ENCODE measurements at places on chromosomes 6 and 20.

GRCh38 chr20:50930976-50931305 lies 296 bp downstream of the ADNP start:
- no peak for DNase-seq

DNA sequence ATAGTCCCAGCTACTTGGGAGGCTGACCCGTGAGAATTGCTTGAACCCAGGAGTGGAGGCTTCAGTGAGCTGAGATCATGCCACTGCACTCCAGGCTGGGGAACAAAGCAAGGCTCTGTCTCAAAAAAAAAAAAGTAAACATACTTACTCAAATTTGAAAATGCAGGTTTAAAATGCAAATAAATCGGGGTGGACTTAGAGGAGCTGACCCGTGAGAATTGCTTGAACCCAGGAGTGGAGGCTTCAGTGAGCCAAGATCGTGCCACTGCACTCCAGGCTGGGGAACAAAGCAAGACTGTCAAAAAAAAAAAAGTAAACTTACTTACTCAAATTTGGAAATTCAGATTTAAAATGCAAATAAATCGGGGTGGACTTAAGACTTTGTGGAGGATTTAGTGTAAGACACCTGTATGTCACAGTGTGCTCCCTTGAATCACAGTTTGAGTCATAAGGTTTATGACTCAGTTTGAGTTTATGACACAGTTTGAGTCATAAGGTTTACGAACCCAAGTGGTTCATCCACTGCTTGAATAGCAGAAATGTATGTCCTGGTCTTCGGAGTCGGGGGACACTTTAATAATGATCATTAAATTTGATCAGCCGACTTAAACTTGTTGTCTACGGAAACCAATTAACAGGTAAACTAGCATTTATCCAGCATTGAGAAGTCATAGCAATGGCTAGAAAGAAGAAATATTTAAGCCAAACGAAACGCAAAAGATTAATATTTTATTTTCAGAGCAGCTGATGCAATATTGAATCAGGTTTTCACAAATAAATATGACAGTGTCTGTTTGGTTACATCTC lies 6.8 kb upstream of the MRPS10 start:
- no peak for DNase-seq

GRCh38 chr6:74320715-74321114 lies 624.7 kb downstream of the CD109 start:
- no peak for DNase-seq

GRCh38 chr6:3102875-3103274 lies 15.6 kb upstream of the BPHL start:
- no peak for DNase-seq

GRCh38 chr20:25073544-25073943 lies 8.4 kb downstream of the VSX1 start:
- no peak for DNase-seq

DNA sequence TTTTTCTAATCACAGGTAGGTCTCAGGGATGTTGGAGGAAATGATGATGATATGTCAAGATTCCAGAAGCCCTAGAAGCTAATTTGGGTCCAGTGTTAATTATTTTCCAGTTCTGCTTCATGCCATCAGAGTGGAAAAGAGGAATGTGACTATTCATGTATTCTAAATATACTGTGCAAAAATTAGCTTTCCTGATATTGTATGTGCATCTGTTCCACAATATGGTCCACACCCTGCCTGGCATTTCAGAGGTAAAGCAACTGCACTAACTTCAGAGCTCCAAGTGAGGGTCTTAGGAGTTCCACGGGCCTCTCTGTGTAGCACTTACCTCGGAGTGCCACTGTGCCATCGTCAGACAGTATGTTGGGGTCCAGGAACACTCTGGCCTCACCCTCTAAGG lies 27.1 kb downstream of the PREP start:
- no peak for DNase-seq

GRCh38 chr20:20010639-20011500 lies 6.3 kb upstream of the NAA20 start:
- DNase-seq, result no peak

GRCh38 chr20:58891086-58891717 lies 38.7 kb downstream of the GNAS start:
- DNase-seq, result peak; percentile 65

- DNase-seq, result no peak
These were observed 66.9 kb upstream of the MPC1 start for GRCh38 chr6:166449641-166450040.

DNA sequence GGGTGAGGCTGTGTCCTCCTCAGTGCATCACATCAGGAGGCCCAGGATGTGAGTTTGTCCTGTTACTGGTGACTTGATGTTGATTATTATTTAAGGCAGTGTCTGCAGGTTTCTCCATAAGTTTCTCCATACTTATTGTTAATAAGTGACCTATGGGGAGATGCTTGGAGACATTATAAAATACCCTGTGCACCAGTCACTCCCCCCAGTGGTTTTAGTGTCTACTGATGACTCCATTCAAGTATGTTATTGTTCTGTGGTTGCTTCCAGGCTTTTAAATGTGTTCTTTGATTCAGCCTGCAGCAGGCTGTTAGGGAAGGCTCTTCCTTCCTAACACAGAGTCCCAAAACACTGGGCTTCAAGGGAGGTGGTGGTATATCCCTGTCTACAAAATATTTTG lies 14.6 kb upstream of the CST3 start:
- DNase-seq, result no peak

DNA sequence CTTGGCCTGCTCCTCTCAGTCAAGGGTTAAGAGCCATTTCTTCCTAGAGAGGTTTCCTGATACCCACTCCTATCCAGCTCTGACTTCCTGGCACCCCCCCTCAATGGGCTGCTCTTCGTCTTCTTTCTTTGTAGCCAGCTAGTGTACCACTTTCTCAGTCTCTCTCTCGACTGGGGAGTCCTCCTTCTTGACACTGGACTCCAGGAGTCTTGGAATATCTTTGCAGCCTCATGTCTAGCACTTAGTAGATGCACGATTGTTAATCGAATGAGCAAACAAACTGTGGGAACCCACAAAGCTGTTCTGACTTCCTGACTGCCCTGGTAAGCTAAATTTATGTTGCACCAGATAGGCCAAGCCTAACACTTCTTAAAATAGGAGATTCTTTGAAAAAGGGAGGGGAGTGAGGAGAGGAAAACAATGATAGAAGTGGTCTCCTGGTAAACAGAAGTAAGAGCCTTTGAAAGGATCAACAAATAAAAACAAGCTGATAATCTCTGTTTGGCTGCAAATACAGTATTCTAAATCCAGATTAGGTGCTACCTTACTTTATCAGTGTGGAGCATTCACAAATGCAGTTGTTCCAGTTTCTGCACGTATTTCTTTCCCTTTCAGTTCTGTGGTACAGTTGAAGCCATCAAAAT lies 160.1 kb upstream of the CITED2 start:
- DNase-seq, result no peak

DNA sequence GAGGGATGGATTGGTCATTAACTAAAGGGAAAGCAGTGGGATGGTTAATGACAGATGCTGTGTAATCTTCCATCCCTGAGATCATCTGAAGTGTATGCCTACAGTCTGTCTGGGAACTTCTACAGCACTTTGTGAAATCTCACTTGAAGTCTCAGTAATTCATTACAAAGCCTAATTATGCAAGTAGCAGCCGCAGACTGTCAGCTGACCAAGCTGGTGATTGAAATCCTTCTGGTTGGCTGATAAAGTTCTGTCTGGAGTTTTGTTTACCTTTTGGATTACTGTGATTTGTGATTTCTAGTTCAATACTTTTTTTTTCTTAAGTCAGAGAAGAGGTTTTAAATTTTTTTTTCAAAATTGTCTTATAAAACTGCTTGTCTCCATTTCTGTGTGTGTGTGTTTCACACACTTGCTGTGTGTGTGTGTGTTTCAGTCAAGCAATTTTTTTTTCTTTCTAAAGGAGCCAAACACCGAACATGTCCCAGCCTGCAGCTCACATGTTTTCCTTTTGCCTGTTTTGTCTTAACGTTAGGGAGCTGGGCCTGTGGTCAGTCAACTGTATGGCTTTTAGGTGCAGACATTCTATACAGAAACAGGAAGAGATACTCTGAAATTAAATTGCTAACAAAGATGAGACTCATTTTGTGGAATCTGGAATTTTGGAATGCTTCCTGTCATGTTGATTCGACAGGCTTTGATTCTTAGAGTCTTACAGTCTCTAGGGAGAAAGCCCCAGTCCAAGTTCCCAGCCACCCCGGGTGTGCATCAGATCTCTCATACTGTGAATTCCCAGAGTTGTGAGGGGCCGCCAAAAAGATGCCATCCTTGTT lies 28.5 kb upstream of the ADGRF4 start:
- DNase-seq, result no peak

DNA sequence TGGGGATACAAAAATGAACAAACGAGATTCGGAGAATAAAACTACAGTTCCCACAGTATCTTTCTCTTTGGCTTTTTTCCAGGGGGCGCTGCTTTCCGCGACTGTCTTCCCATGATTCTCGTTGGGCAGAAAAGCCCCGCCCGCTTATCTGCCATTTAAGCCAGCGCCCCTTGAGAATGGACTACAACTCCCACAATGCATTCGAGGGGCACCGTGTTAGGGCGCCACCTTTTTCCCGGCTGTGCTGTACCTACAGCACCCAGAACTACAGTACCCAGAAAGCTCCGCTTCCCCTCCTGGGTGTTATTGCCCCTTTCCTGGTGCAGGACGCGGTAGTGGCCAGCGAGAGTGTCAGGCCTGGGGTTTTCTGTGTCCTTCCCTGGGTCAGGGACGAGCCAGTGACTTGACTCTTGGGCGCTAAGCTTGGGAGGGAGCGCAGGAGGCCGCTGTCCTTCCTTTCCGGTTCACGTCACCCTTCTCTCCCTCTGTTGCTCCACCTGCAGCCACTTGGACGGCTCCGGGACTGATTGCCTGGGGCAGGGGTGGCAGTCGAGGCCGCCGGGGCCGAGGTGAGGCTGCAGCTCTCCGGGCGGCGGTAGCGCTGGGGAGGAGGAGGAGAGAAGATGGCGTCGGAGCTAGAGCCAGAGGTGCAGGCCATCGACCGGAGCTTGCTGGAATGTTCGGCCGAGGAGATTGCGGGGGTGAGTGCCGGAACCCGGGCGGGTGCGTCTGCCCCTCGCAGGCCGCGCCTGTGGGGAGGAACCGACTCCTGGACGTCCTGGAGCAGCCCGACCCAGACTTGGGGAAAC lies at the start of gene UBR2:
UBR2 (plus strand) TSS at position 333 of the 809 bp plus-strand sequence; CDS start at position 624, 291 bp downstream.
- DNase-seq, result peak; percentile 87

DNA sequence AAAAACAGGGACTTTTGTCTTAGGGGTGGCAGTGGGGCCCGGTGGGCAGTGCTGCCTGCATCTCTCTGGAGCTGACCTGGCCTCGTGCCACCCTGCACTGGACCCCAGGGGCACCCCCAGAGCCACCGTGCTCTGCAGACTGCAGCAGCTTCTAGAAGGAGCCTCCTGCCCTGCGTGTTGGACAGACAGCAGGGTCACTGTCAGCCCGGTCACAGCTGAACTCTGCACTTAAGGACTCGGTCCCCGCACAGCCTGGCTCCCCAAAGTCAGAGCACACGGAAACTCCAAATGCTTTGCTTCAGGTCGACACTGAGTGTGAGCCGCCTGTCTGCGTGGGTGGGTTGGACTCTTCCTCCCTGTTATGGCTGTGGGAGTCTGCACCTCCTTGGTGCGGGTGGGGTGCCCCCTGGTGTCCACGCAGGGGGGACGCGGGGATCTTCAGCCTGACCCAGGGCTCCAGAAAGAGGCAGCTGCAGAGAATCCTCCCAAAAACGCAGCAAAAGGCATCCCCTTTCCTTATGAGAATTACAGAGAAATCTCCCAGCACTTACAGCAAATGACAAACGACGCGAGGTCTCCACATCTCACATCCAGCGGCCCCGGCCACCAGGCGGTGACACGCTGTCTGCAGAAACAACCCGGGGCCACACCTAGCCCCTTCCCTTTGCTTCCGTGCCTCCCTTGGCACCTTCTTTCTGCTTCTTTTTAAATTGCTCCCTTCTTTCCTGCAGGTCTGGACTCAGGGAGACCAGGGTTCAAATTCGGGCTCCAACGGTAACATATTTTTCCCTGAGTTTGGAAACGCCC lies 36.3 kb upstream of the DACT2 start:
- no peak for DNase-seq

DNA sequence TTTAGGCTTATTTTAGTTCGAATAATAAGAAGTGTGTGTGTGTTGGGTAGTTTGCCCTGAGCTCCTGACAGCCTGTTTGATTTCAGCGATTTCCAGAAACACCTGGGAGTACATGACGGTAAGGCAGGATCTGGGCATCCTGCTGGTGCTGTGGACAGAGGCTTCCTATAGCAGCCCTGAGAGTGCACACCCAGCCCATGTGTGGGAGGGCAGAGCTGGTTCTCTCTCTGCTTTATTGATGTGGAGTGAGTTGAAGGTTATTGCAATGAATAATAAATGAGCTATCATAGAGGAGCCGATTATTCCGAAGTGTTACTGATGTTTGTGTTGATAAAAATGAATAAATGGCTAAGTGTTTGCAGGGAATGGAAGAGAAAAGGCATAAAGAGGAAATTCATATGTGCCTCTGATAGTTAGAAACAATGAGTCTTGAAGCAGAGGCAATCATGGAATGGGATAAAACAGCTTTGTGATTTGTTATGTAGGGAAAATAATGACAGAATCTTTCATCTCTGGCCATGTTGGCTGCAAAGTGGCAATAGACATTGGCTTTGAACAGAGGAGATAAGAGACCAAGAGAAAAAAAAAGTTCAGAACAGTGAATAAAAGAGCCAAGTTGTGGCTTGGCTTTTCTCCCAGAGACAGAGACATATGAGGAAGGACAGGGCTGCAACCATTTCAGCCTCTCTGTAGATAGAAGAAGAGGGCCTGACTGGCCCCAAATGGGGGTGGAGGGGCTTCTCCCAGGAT lies 166.2 kb upstream of the CHD6 start:
- no peak for DNase-seq

DNA sequence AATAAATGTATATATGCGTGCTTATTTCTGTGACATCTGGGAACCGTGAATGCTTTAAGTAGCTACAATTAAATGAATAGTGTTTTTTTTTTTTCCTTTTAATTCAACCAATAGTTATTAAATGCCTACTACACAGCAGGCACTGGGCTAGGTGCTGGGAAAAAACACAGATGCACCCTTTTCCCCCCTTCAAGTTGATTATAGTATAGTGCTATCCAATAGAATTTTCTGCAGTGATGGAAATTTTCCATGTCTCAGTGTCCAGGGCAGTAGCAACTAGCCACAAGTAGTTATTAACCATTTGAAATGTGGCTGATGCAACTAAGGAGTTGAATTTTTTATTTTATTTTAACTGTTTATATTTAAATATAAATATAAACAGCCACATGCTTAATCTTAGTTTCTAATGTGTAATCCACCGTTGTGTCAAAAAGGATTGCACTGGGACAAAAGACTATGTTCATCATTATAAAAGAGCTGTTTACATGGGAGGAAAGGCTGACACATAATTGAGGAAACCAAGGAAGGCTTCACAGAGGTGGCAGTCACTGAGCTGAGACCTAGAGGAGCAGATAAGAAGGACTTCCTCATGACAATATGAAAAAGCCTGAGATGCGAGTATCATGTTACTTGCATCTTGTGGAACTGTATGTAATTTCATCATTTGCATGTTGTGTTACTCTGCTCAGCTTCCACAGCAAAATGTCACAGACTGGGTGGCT lies 261.2 kb upstream of the PLCB4 start:
- no peak for DNase-seq

GRCh38 chr6:129368970-129369369 lies 341.0 kb downstream of the ARHGAP18 start:
- no peak for DNase-seq

Measured in activated CD4-positive, alpha-beta T cell treated with anti-CD3 and anti-CD28 coated beads for 1 hour (primary cell).